Kasumi-1 (cell line): ENCODE measurements at places on chromosomes 5 and 9.

- no peak for DNase-seq
Measured at GRCh38 chr5:1131191-1131621, 19.3 kb upstream of the SLC12A7 start.

GRCh38 chr9:3848445-3849114 lies 322.8 kb upstream of the RFX3 start:
- DNase-seq = no peak

DNA sequence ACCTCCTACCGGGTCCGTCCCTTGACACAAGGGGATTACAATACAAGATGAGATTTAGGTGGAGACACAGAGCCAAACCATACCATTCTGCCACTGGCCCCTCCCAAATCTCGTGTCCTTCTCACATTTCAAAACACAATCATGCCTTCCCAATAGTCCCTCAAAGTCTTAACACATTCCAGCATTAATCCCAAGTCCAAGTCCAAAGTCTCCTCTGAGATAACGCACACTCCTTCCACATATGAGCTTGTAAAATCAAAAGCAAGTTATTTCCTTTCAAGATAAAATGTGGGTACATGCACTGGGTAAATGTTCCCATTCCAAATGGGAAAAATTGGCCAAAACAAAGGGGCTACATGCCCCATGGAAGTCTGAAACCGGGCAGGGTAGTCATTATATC lies 463.9 kb upstream of the CDH9 start:
- DNase-seq = no peak

GRCh38 chr5:113024076-113024697 lies 47.6 kb downstream of the DCP2 start:
- DNase-seq = no peak

DNA sequence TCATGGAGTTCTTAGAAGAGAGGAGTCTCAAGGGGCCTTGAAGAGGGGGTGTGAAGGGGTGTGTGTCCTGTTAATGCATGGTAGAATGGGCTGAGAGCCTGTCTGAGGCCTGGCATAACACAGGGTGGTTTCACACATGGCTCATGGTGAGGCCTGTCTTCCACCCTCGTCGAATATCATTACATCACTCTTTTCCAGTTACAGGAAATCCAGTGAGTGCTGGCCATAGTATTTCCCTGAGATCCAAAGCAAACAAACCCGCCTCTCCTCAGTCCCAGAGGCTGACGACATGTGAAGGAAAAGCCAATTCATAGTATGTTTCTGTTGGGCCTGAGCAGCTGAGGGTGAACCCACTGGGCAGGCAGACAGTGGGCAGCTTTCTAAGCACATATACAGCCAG lies 159.4 kb upstream of the NR3C1 start:
- no peak for DNase-seq
